GM19239 (cell line): ENCODE measurements at places on chromosomes 1 and 21.

DNA sequence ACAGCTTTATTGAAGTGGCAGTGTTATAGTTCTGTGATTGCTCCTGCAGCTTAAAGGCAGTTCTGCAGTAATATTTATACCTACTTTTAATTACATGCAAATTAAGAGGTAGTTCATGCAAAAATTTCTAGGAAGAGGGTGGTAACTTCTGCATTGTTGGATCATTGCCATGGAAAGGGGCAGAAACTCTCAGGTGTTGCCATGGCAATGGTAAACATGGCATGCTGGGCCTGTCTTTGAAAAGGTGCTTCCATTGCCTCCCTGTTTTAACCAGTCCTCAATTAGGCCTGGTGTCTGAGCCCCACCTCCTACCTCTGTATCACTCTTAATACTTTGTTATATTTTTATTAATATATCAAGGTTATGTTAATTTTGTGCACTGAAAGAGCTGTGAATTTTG, 104.7 kb downstream of the DISC1 start:
- no peak for DNase-seq

DNA sequence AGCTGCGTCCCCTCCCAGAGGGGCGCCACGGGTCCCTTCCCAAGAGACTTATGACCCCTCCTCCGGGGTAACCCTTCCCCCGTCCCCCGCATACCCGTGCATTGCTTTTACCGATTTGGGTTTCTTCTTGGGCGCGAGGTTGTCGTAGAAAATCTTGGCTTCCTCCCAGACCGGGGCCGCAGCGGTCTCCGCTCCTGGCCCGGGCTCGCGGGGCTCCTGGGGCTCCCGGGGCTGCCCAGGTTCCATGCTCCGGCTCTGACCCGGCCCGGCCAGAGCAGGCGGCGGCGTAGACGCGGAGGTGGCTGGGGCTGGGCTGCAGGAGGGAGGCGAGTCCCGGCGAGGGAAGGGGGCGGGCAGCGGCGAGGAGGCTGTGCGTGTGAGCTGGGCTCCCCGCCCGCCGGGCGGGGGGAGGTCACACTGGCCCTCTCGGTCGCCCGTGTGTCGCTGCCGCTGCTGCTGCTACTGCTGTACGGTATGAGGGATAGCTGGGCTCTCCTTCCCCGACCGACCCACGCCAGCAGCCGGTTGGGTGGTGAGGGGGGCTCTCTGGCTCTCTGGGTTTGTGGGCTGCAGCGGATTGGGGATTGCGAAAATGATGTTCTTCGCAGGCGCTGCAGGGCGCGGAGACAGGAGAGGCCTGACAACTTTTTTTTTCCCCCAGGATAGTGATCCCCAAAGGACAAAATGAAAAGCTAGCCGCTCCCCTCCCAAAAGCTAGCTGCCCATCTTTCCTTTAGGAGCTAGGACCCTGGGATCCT, at the start of gene NT5C1A:
TSS of gene NT5C1A (minus strand) at position 315 of the 758 bp plus-strand sequence. CDS start at position 246, 69 bp downstream.
- peak; percentile 47 for DNase-seq

- DNase-seq: no peak
Observed at GRCh38 chr1:205700865-205701401, 20.6 kb upstream of the SLC45A3 start.

DNA sequence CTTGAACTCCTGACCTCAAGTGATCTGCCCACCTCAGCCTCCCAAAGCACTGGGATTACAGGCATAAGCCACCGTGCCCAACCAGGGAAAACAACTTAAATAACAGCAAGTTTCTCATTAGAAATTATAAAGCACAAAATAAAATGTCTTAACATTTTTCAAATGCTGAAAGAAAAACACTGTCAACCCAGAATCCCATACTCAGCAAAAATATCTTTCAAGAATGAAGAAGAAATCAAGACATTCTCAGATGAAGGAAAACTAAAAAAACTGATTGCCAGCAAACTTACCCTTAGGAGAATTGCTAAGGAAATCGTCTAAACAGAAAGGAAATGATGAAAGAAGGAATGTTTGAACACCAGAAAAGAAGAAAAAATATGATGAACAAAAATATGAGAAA, 191.1 kb upstream of the NR5A2 start:
- DNase-seq: no peak

- DNase-seq: no peak
Observed at GRCh38 chr1:96808191-96808590, 86.6 kb downstream of the PTBP2 start.

DNA sequence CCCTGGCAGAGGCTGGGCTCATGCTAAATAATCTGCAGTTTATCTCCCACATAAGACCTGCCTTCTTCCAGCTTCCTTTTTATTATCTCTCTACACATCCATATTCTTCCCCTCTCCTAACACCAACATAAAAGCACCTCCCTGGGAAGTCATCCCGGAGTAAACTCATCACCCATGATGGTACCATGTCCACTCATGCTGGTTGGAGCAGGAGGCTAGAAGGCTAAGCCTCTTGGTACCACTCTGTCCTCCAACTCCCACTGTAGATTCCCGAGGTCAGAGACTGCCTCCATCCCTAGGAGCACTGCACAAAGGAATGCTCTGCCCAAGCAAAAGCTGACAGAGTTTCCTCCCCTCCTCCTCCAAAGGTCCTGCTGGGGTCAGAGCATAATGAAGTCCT, 4.2 kb downstream of the DENND2D start:
- no peak for DNase-seq

GRCh38 chr1:3821447-3821846, 25.1 kb upstream of the LRRC47 start:
- no peak for DNase-seq

DNA sequence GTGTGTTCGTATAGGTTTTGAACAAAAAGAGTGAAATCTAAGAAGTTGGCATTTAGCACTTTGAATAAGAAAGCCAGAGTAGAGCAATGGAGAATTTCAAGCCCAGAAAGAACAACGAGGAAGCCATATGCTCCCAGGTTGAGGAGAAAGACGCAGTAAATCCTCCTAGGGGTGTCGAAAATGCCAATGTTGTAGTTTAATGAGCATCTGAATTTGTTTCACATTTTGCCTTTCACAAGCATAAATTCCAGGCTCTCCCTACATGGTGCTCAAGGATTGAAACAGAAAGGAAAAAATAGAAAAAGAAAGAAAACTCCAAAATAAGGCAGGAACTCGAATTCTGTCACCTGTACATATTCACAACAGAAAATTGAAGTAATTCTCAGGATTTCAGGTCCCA, 264.7 kb upstream of the SGIP1 start:
- no peak for DNase-seq

GRCh38 chr1:97202481-97203380, 481.1 kb downstream of the PTBP2 start:
- DNase-seq: no peak

DNA sequence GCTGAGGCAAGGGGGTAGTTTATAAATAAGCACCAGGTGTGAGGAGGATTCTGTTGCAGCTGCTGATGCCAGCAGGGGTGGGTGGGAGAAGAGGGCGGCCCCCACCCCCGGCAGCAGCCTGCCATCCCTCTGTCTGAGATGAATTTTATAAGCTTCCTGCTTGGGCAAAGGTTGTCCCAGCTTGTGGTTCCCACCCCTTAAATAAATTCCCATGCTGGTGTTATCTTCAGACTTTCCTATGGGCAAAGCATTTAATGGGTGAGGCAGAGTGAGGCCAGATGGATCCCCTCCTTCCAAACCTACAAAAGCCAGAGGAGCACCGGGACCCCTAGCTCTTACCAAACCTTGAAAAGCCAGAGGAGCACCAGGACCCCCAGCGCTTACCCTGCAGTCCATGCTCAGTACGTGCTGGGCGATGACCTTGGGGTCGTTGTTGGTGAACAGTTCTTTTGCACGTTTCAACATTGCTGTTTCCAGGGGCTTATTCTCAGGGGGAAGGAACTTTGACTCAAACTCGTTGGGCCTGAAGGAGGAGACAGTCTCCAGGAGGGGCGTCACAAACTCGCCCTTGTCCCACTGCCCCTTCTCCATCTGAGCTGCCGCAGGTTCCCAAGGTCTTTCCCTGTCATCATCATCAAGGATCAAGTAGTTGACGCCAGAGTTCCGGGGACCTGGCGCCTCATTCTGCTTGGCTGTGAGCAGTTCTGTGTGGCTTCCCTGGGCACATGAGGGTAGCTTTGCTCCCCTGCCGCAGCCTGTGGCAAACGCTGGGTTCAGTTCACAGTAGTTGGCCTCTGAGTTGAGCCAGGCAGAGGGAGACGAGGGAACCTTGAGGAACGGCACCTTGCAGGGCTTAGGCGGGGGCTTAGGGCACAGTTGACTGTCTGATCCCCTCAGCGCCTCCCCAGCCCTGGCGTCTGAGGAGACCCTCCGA, 99.5 kb downstream of the BCAR3 start:
- no peak for DNase-seq

GRCh38 chr1:246959944-246960693, 28.4 kb upstream of the AHCTF1 start:
- no peak for DNase-seq

DNA sequence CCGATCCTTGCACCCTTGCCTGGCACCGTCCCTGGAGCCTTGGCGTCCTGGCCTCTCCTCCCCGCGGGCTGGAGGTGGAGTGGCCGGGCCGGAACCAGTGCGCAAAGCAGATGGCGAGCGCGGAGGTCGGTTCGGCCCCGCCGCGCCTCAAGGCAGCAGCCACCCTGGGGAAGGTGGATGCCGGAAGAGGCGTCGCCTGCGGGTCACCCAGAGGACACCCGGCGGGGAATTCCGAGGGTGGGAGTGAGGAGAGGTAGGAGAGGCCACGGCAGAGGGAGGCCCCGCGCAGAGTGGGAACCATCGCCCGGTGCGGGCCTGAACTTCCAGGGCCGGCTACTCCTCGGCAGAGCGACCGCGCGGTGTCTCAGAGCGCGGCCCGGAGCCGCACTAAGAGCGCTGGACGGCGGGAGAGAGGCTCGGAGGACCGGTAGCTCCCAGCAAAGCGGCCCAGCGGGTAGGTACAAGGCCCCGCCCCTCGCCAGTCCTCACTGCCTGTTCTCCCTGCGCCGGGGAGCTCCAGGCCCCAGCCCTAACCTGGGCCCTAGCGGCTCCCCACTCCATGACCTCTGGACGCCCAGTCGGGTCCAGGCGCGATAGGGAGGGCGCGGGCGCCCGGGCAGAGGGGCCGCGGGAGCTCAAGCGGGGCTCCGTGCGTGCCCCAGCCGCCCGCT, at the start of gene RNF207:
TSS of gene RNF207 (plus strand) at position 271 of the 671 bp plus-strand sequence. CDS start 417 bp downstream, outside the sequence.
- DNase-seq: peak; percentile 69

GRCh38 chr1:206735553-206736031, 35.0 kb upstream of the IL19 start:
- no peak for DNase-seq

DNA sequence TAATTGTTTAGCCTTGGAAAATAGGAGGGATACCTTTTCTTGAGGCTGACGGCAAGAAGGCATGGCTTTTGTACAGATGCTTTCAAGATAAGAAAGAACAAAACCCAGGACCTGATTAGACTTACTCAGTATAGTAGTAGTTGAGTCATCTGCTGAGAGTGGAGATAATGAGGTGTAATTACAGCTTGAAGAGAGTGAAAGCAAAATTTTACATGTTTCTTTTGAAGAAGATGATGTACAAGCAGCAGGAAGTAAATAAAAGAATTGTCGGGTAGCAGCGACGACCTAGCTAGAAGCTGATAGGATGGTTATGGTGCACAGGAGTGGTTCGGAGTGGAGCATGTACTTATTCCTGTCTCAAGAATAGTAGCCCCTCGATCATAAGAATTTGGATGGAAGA, 6.6 kb downstream of the ANGPTL1 start:
- no peak for DNase-seq

- DNase-seq: no peak
Observed at GRCh38 chr1:216457356-216457755, 34.1 kb upstream of the USH2A start.

DNA sequence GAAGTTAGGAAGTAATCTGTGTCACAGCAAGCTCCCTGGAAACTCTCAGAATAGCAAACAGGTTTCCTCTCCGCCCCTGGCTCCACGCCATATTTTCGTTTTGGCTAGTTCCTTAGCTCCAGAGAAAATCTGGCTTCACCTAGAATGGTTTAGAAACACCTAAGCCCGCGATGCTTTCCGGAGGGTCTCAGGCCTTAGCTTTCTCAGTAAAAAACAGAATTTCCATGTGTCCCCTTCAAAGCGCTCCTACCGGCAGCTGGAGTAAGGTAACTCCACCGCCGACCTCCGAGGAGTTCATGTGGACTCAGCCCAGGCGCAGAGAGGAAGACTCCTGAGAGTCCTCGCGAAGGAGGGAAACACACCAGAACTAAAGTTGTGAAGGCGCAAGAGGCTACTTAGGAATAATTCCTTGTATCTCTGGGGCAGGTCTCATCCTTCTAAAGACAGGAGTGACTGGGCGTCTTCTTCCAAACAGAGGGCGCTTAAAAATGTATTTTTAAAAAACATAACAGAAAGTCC, 406 bp downstream of the KIAA0040 start:
- peak; percentile 36 for DNase-seq

- no peak for DNase-seq
Observed at GRCh38 chr1:92854101-92854785, 22.4 kb downstream of the RPL5 start.

DNA sequence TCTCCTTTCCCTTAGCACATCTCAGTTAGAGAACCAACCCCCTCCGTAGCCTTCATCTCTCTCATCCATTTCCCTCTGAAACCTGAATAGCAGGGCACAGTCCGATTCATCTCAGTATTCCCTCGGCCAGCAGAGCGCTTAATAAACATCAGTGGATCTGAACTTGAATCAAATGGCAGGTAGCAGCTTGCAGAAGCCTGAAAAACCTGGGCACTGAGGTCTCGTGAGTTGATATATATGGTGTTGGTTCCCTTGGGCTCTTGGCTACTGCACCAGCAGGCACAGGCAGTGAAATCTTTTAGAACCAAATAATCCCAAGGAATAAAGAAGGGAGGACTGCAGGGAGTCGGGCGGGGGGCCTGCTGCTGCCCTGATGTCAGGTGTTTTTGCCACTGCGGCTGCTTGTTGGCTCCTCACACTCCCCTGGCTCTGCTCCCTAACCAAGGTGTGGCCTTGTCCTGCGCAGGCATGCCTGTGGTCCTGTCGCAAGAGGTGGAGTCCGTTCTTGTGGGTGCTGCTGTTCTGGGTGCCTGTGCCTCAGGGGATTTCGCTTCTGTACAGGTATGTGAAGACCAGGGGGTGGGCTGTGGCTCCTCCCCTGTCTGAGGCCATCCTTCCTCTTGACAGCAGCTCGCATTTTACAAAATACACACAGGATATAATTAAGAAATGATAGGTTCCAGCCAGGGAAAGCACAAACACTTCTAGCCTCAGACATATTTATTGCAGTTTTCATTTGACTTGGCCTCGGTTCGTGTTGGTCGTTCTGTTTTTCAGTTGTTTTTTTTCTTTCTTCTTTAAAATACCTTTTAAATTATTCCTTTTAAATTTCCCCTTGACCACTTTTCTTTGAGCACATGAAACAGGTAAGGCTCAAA, 140.9 kb upstream of the HOOK1 start:
- DNase-seq: no peak

GRCh38 chr21:42836767-42837301, 42.5 kb downstream of the WDR4 start:
- no peak for DNase-seq

DNA sequence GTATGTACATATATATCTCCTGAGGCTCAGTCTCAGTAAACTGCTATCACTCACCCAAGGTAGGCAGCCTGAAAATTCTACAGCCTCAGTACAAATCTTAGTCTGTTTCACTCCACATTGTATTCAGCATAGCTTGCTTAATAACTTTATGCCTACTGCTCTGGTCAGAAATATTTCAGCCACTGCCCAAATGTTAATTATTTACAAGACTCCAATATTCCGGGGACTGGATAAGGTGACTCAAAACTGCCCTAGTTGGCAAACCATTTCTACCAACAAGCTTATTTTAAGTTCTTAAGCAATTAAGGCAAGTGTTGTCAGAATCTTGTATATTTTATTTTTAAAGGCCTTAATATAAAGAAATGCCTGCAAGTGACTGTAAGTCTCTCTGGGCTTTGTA, 114.8 kb downstream of the LRRIQ3 start:
- DNase-seq: no peak
